Stimulated activated CD8-positive, alpha-beta memory T cell treated with anti-CD3 and anti-CD28 coated beads, Interleukin-4, amount 100 ng/mL, for 48 hours (primary cell): ENCODE measurements at places on chromosomes 16 and 17.

DNA sequence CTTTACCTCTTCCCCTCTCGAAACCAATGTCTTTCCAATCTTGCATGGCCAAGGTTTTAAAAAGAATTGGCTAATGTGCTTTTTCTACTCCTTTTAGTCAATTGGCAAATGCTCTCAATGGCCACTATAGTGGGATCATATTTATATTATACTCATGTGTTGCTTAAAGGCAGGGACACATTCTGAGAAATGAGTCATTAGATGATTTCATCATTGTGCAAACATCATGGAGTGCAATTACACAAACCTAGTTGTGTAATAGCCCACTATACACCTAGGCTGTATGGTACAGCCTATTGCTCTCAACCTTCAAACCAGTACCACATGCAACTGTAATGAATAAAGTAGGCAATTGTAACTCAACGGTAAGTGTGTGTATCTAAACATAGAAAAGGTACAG lies 180.9 kb downstream of the HS3ST3A1 start:
- no peak for DNase-seq

DNA sequence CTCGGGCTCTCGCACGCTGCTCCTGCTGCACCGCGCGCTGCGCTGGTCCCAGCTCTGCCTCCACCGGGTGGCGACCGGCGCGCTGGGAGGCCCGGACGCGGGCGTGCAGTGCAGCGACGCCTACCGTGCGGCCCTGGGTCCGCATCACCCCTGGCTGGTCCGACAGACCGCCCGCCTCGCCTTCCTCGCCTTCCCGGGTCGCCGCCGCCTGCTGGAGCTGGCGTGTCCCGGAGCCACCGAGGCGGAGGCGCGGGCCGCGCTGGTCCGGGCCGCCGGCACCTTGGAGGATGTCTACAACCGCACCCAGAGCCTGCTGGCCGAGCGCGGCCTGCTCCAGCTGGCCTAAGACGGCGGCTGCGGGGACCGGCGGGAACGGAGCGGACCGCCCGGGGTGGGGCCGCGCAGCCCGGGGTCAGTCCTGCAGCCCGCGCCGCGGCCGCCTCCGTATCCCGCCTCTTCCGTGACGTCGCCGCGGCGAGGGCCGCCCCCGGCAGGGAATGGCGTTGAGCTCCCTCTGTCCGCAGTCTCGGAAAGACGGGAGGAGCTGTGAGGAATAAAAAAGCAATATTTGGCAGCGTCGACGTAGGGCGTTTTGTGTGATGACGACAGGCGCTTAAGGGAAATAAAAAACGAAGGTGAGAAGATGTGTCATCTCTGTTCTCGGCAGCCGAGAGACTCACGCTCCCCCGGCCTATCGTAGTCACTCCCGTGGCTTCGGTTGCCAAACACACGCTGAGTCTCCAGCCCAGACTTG lies 1.4 kb downstream of the GLTPD2 start:
- DNase-seq: peak; percentile 85

DNA sequence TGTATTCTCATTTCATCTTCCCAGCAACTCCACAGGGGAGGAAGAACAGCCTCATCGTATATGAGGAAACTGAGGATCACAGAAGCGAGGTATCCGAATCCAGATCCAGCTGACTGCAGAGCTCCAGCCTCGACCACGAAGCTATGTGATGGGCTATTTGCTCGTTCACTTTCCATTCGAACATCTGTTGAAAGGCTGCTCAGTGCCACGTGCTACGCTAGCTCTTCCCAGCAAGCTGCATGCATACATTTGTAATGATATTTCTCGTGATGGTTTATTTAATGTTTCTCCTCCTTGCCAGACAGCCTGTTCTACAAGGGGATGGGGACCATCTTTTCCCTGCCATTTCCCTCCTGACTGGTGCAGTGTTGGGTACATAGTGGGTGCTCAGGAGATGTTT lies 48.4 kb upstream of the RCVRN start:
- DNase-seq: no peak

- no peak for DNase-seq
These were observed 15.6 kb downstream of the RPH3AL start for GRCh38 chr17:337022-337420.

DNA sequence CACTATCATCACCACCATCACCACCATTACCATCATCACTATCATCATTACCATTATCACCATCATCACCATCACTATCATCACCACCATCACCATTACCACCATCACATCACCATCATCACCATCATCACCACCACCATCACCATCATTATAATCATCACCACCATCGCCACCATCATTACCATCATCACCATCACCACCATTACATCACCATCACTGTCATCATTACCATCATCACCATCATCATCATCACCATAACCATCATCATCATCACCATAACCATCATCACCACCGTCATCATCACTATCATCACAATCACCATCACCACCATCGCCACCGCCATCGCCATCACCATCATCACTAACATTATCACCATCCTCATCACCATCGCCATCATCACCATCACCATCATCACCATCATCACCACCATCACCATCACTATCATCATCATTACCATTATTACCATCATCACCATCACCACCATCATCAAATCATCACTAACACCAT lies 4.9 kb upstream of the JPH3 start:
- no peak for DNase-seq

GRCh38 chr17:76953946-76954345 lies 85.7 kb downstream of the MGAT5B start:
- no peak for DNase-seq

DNA sequence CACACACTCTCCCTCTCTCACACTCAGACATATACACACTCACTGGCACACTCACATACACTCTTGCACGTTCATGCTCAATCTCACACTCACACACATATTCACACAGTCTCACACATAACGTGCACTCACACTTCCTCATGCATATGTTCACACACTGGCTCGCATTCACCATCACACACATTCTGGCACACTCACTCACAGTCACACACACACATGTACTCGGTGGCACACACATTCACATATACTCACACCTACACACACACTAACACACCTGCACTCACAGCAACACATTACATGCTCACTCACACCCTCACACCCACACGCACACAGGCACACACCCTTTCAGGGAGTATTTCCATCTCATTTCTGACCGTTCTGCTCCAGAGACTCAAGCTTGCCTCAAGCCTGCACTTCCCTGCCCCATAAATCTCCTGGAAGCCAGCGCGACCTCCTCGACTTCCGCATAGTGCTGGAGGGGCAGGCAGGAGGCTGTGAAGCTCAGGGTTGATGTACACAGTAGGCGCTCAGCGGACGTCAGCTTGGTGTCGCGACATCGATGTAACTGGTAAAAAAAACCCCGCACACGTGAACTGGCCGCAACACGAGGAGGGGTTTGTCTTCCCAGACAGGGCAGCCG lies 66.7 kb upstream of the FOXF1 start:
- no peak for DNase-seq

DNA sequence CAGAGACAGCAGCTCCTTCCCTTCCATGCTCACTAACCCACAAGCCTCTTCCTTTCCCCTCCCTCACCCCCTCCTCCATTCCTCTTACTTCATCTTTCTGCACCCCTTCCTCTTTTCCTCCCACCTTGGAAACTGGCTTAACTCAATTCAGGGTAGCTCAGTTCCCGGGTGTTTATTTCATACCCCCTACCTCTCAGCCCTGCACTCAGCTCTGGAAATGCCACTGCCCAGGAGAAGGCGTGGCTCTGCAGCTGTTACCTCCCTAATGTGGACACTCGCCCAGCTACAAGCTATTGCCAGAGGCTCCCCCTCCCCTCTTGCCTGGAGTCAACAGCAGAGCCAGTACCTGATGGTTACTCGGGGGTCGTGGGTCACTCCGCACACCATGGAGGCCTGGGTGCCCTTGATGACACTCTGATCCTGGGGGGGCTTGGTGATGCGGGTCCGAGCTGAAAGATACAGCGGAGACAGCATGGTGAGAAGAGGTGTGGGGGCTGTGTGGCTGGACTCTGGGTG lies 118.4 kb upstream of the CDC42EP4 start:
- DNase-seq: no peak

GRCh38 chr17:82709024-82709675 lies 7.4 kb upstream of the FN3KRP start:
- DNase-seq: no peak

- no peak for DNase-seq
These were observed 108.0 kb upstream of the CIBAR2 start for GRCh38 chr16:85220125-85220839.

- DNase-seq: no peak
These were observed 84.4 kb downstream of the VMP1 start for GRCh38 chr17:59791603-59792457.

DNA sequence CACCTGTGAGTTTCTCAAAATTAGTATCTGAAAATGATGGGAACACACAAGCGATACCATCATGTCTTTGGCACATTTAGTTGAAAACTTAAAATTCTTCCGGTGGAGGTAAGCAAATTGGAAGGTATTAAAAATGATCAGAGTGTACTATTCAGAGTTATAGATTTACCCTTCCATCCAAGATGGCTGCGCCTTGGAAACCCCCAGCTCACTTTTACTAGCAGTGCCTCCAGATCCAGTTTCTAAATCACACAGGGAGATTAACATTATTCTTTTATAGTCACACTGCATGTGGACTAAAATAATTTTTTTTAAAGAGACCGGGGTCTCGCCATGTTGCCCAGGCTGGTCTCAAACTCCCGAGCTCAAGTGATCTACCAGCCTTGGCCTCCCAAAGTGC lies 15.0 kb downstream of the PITPNC1 start:
- DNase-seq: no peak

- peak; percentile 64 for DNase-seq
These were observed 12.0 kb downstream of the UNC13D start for GRCh38 chr17:75832164-75832651.

DNA sequence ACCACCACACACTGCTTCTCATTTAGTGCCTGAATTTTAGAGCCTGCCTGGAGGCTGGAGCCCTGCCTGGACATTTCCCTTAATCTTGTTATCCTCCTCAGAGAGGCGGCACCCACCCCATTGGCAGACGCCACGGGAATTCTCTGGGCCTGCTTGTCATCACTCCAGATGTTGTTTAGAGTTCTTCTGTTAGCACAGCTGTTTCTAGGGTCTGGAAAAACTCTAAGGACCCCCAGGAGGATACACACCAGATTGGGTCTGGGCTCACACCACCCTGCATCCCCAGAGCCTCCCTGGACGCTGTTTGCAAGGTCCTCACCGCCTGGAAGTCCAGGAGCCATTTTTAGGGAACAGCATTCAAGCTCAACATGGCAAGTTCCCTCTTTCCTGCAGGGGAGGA lies 565 bp upstream of the XAF1 start:
- DNase-seq: no peak

GRCh38 chr16:58063377-58064076 lies 38.0 kb downstream of the MMP15 start:
- no peak for DNase-seq

GRCh38 chr17:66582373-66583111 lies 252.4 kb upstream of the CACNG5 start:
- no peak for DNase-seq

DNA sequence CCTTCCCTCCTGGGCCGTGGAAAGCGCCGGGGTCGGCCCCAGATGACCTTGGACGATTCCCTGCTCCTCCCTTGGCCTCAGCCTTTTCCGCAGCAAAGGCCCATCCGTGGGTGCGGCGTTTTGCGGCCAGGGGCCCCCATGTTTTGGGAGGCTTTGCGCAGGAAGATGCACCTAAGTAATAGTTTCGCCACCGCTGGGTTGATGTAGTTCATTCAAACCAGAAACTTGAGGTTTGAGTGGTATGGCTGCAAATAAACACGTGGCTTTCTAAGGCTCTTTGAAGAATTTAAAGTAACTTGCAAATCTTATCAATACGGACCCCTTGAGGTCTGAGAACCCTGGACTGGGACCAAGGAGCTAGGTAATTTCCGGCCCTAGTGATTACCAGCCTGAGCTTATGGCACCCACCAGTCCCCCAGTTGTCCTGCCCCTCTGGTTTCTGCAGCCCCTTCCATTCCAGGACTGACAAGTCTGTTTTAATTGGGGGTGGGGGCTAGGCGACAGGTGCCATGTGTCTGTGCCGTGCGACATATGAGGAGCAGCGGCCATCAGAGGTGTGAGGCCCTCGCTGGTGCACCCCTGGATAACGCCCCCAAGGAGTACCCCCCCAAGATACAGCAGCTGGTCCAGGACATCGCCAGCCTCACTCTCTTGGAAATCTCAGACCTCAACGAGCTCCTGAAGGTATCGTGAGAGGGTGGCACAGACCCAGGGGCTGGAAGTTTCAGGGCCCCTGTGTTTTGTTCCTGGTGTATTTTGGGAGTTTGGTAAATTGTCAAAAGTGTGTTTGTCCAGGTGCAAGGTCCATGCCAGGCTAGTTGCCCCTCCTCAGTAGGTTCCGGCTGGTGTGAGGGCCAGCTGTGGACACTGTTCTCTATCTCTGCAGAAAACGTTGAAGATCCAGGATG lies 834 bp downstream of the MRPL12 start:
- peak; percentile 44 for DNase-seq

- DNase-seq: peak; percentile 71
These were observed 24.2 kb downstream of the SGSH start for GRCh38 chr17:80195671-80196529.

DNA sequence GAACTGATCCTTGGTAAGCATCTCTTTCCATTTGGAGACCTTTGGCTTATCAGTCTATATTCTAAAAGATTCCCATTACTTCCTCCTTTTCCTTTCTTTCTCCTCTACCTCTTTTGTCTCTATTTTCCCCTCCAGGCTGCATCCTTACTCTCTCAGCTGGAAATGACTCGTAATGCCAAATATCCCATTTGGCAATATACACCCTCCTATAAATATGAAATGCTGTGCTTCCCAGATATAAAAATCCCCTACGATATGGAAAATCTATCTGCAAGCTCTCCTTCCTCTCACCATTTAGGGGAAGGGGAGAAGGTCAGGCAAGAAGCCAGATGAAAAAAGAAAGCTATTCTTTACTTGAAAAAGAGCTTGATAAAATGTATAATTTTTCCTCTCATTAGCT lies 39.9 kb downstream of the XPO6 start:
- DNase-seq: no peak

GRCh38 chr16:1887711-1888354 lies 15.9 kb upstream of the MEIOB start:
- DNase-seq: no peak

GRCh38 chr17:61335845-61336655 lies 63.6 kb upstream of the TBX2 start:
- DNase-seq: no peak
